Erythroblast (primary cell): ENCODE measurements at places on chromosomes 7 and 10.

DNA sequence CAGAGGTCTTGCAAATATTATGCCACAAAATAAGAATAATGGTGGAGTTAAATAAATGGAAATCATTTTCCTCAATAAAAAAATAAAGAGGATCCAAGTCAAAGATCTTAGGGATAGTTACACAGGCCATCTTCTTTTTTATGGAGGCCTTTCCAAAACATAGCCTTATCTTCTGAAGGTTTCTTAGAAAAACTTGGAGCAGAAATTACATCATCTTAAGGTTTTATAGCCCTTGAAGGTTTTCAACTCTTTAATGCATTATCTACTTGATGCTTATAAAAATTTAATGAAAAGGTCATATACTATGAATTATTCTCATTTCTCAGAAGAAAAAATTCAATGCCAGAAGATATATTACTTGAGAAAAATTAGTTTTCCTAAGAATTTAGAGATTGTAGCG, 94.2 kb upstream of the LAMB4 start:
- no peak for DNase-seq

DNA sequence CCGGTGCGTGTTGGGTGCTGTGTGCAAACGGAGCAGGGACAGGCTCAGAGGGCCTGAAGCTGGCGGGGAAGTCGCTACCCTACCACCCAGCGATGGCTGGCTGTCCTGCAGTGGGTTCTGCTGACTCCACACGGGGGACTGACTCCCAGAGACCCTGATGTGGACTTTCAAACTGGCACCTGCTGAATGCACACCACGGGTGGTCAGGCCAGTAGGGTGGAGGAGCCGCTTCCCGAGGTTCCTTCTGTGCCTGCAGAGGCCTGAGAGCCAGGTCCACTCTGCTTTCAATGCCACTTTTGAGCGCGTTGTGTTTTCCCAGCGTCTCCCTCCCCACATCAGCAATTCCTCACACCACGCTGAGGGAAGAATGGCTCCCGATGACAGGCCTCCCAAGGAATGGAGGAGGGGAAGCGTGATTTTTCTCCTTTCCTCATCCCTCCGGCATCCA, 135.3 kb downstream of the ADARB2 start:
- no peak for DNase-seq

GRCh38 chr10:53607691-53608090, 835.1 kb upstream of the MBL2 start:
- no peak for DNase-seq

- DNase-seq: no peak
Observed at GRCh38 chr10:61702584-61702983, 39.9 kb downstream of the CABCOCO1 start.

- DNase-seq: no peak
Observed at GRCh38 chr7:154167807-154168206, 115.6 kb downstream of the DPP6 start.
